Muscle of arm (tissue), 14 donors: ENCODE measurements at places on chromosomes 2 and 18. TPM values are rescaled to one million over a fixed set of nuclear protein-coding genes. Genes with fewer than 3 reads are reported as not detected.

Gene NT5C1B
- 0.65 TPM for polyA plus RNA-seq

Gene CCDC85A
- 3.5 TPM for polyA plus RNA-seq

Gene KLHL30
- 4.1 TPM for polyA plus RNA-seq

Gene GTF3C2
- polyA plus RNA-seq, result 41.3 TPM

Gene MTLN
- 60.1 TPM for polyA plus RNA-seq

Gene PPIL3
- polyA plus RNA-seq, result 66.9 TPM

Gene TLX2
- not detected for polyA plus RNA-seq

Gene OBSL1
- 93.2 TPM for polyA plus RNA-seq

Gene DLX2
- 0.69 TPM for polyA plus RNA-seq

Gene SCN2A
- 0.10 TPM for polyA plus RNA-seq

Gene HOXD3
- polyA plus RNA-seq, result 2.7 TPM

Gene SDC1
- 3.3 TPM for polyA plus RNA-seq

Gene GCFC2
- polyA plus RNA-seq, result 38.4 TPM

Gene GNAL
- 1.1 TPM for polyA plus RNA-seq

Gene GGCX
- 26.0 TPM for polyA plus RNA-seq

Gene FEV
- 0.22 TPM for polyA plus RNA-seq

Gene ABHD1
- 0.54 TPM for polyA plus RNA-seq

- DNase-seq, result no peak
Measured at GRCh38 chr18:23068570-23069310, 66.5 kb upstream of the CABLES1 start.

DNA sequence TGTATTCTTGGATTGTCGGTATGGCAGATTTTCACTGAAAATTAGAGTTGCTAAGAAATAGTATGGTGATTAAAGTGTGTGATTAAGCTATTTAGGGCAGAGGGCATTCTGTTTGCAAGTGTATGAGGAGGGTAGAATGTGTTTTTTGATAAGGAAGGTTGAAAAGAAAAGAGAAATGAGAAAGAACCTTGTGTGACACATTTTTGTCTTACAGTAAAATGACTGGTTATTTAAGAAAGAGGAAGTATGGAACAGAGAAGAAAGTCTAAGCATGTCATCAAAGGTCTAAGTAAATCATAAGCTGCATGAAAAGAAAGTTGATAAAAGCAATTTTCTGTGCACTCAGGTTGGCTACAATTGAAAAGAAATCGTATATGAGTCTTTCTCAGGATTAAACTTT lies 5.2 kb upstream of the RSAD2 start:
- DNase-seq, result no peak

GRCh38 chr2:19356545-19357401 lies 1.6 kb downstream of the OSR1 start:
- no peak for DNase-seq

DNA sequence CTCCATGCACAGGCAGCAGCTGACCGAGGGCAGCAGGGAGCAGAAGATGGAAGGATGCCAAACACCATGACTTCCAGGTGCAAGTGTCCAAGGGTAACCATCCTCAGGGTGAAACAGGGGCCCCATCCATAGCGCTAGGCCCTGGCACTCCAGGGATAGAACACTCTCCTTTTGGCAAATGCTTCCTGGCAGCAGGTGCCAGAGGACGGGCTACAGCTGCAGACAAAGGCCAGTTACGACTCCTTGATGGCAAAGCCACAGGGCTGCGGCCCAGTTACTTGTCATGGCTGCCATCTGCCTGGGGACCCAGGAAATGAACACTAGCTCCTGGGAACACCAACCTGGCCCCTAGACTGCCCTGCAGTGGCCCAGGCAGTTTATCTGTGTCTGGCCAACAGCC lies 178.8 kb downstream of the TMEM163 start:
- no peak for DNase-seq

DNA sequence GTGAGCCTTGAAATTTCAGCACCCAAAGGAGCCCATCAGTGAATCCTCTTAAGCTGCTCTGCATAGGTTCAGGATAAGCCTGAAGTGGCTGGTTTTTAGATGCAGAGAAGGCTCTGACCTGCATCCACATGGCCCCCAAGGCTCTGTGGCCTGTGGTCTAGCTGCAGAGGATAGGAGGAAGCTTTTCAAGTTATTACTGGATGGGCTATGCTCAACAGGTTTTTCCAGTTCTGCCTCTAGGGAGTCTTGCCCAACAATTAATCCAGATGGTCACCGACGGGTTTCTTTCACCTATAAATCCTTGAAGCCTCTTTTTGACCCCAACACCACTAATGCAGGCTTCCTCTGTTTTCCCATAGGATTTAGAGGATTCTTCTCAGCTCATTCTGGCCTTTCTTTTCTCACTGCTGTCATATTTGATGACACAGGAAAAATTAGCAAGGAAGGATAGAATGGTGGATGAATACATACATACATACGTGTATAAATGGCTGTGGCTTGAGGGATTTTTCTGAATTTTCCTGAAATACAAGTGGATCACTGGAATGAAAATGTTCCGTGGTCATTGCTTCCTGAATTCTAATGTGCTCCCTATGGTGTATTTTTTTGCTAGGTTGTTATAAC lies 52.2 kb upstream of the BCL2L11 start:
- DNase-seq, result no peak

DNA sequence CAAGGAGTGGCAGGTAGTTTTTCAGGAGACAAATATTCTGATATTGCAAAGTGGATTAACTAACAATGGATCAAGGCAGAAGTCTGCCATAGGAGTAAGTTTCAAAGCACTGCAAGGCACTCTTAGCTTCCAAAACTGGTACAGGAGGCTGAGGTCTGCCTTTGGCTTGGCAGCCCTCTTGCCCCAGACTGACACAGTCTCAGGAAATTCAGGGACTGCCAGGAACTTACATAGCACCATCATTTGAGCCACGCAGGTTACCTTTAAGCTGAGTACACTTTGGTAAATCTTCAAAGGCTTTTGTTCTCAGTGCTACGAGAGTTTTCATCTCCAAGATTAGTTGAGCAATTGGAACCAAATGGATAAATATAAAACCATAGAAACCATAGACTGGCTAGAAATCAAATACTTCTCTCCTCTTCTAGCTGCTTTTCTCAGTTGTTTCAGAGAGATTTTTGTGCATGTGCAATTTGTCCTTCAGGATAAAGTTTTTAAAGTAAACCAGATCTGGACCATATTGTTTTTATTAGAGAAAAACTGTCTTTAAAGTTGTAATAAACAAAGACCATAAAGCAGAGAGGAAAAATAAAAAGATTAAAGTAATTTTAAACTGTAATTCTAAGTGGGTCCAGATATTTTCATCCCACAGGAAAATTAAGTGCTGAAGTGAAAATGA lies 18.8 kb downstream of the ANKRD29 start:
- DNase-seq, result no peak

DNA sequence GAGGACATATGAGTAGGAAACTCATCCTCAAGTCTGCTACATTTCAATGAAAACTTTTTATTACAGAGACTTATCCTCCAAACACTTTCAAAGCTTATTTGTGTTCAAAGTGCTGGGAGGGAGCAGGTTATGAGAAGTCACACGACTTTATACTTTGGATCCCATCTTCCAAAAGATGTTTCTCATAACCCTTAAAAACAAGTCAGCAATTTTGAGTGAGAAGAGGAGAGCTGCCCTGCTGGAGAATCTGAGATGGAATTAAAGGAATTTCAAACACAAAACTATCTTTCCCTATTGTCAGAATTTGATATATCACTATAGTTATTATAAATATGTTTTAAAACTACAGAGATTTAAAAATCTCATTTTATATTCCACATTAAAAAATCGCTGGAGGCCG lies 45.8 kb downstream of the ROCK2 start:
- DNase-seq, result no peak

- DNase-seq, result no peak
Measured at GRCh38 chr2:68100189-68100588, 37.4 kb upstream of the C1D start.

- DNase-seq, result no peak
Measured at GRCh38 chr2:49044350-49045079, 109.8 kb downstream of the FSHR start.

DNA sequence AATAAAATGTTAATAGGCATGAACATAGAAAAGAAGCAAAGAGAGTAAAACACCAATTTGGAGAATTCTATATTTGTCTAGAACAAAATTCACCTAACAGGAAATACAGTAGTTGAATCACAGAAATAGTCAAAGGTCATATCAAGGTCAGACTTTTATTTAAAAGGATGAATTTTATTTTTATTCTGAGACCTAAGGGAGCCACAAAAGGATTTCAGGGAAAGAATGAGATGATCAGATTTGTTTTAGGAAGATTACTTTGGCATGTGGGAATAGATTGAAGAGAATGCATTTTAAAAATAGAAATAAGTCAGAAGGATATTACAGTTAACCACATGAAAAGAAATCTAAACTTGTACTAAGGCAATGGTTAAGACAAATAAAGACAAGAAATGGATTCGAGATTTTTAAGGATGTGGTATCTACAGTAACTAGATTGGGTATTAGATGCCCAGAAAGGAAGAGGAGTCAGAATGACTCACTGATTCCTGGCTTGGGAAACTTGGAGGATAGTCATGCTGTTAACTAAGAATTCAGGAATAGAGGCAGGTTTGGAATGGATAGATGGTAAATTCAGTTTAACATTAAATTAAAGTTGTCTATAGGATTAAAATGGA lies 56.0 kb downstream of the METTL4 start:
- DNase-seq, result peak; percentile 73

- no peak for DNase-seq
Measured at GRCh38 chr2:11829324-11829946, 83.0 kb downstream of the LPIN1 start.

DNA sequence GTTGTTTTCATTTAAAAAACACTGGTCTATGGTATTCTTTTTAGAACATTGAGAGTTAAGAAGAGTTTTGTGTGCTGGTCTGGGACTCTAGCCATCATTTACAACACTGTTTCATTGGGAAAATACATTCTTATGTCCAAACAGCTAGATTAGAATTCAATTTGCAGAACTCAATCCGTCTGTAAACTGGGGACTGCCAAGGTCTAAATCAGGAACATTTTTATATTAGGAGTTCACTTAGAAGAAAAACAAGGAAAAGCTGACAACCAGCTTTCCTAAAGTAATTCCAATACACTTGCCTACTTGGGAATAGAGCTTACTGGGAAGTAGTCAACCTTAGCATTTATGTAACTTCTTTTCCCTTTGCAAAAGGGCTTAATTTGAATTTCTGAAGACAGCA lies 91.5 kb upstream of the RNF152 start:
- DNase-seq, result peak; percentile 77

DNA sequence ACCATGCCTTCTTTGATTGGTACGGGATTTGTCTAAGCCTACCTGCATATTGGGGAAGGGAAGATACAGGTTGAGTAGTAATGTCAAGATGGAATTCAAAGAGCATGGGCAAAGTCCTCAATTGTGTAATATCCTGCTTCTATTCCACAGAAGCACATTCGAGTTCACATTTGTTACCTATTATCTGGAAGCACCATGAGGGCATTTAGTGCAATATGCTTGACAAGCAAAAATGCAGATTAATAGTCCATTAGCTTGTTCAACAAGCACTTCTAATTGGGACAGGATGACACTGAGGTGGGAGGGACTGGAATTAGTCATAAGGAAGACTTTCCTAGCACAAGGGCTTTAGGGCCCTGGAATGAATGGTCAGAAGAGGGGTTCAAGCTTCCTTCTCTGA lies 40.5 kb downstream of the MYO5B start:
- no peak for DNase-seq

DNA sequence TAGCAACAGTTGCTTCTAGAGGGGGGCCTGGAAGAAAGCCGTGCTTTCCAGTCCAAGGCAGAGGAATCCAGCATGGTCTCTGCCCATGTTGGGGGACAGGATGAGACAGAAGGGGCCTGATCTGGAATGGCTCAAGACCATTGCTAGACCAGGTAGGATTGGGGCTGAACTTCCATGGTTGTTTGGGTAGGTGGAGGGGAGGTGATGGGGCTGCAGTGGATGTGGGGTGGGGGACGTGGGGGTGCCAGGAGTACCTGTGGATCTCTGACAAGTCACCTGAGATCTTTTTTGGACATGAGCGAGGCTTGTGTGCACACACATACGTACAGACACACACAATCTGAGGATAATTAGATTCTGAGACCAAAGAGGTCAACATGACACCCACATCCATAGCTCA lies 228.7 kb upstream of the SKOR2 start:
- no peak for DNase-seq

GRCh38 chr18:9743200-9744016 lies 35.3 kb downstream of the RAB31 start:
- DNase-seq, result no peak

- no peak for DNase-seq
Measured at GRCh38 chr2:203670939-203671338, 35.5 kb upstream of the CD28 start.

GRCh38 chr2:108982259-108982679 lies 6.8 kb downstream of the EDAR start:
- no peak for DNase-seq

DNA sequence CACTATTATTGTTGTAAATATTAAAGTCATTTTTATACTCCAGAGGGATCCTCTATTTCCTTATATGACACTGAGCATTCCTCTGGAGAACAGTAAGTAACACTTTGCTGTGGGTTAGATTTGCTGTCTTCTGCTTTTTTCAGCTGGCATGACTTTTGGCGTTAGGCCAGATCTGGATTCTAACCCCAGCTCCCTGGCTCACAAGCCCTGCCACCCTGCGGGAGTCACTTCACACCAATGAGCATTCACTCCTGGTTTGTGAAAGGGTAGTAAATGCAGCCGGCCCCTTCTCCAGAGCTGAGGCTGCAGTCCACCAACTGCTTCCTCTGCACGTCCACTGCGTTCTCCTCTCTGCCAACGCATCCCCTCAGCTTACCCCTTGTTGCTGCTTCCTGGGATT lies 373.8 kb upstream of the RAB6C start:
- DNase-seq, result no peak

- no peak for DNase-seq
Measured at GRCh38 chr2:127535422-127535901, at the start of gene MYO7B. Gene MYO7B, plus strand, starts transcription at chr2:127535683. Its CDS starts 24,040 bp downstream, at chr2:127559723.

GRCh38 chr2:7363906-7364305 lies 446.7 kb downstream of the RNF144A start:
- no peak for DNase-seq

GRCh38 chr2:105144152-105144940 lies 97.2 kb upstream of the GPR45 start:
- no peak for DNase-seq

DNA sequence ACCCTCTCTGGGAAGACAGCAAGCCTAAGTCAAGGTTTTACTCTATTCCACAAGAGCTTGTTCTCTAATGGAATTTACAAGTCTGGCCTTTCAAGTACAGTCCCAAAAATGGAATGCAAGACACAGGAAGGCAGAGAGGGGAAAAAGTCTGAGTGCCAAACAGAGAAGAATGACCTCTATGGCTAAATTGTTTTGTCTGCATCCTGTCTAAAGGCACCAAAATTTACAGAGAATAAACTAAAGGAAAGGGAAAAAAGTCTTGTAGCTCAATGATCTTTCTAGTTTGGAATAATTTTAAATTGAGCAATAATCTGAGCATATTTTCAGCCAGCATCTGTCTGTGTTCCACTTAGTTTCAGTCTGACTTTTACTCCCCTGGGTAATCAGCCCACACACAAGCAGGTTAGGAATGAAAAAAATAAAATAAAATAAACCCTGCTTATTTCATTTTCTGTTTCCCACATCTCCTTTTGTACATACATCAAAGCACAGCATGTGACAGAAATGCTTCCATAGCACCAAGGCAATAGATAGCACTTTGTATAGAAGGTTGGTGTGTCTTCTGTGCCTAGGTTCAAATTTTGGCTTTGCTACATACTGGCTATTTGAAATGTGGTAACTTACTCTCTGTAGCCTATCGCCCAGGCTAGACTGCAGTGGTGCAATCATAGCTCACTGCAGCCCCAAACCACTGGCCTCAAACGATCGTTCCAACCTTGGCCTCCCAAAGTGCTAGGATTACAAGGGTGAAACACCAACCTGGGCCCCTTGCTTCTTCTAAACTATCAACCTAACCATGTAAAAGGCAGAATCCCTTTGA lies 105.1 kb downstream of the SLC8A1 start:
- DNase-seq, result no peak

- DNase-seq, result no peak
Measured at GRCh38 chr2:236172255-236173035, 4.3 kb upstream of the GBX2 start.
